GM04504 (cell line): ENCODE measurements at places on chromosomes 7 and 10.

DNA sequence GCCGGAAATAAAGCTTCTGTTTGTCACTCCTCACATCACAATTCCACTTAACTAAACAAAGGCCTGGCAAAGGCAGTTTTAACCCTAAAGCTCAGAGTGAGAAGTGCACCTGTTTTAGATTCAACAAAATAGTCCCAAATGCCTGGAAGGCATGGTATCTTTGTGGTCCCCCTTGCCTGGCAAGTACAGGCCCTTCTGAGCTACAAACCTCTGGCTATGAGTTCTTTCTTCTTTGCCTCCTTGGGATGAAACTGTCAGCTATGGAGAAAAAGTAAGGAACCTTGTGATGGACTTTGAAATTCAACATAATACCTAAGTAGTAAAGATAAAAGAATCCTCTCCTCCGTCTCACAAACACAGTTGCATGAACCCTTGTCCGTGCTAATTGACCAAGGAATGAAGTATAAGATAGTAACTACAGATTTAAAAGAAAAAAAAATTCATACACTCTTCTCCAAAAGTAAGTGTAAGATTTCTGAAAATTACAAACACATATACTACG, 244.5 kb upstream of the ETV1 start:
- DNase-seq = no peak

GRCh38 chr10:67978749-67979148, 94.3 kb downstream of the SIRT1 start:
- no peak for DNase-seq

GRCh38 chr10:80493522-80494051, 39.5 kb downstream of the TSPAN14 start:
- DNase-seq = peak; percentile 41

- no peak for DNase-seq
Measured at GRCh38 chr7:71871446-71871845, 540.7 kb downstream of the CALN1 start.

GRCh38 chr10:17076626-17077345, 52.8 kb downstream of the CUBN start:
- DNase-seq = no peak

DNA sequence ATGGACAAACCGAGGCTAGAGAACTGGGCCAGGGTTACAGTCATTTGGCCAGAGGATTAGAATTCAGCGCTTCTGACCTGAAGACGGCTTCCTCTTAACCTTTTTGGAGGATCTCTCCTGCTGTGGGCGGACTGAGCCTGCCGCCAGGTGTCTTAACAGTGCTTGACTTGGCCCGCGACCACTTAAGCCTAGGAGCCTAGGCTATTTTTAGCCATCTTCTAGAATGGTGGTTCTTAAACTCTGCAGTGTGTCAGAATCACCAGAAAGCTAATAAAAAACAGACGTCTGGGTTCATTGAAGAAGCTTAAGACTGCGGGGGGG, 722 bp downstream of the MDH2 start:
- no peak for DNase-seq

DNA sequence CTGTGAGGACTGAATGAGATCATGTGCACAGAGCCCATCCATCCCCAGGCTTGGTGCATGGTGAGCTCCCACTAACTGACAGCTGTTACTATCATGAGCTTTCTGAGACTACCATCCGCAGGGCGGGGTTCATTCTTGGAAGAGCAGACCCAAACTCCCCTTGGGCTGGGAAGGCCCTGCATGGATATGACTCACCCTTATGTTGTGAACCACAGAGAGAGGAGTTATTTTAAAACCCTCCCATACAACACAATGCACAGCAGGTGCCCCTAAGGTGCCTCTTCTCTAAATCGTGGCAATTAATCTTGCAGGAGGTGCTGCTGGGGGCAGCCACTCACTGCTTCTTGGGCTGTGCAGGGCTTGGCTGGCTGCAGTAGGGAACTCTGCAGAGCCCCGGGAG, 219.1 kb downstream of the GFRA1 start:
- DNase-seq = no peak

DNA sequence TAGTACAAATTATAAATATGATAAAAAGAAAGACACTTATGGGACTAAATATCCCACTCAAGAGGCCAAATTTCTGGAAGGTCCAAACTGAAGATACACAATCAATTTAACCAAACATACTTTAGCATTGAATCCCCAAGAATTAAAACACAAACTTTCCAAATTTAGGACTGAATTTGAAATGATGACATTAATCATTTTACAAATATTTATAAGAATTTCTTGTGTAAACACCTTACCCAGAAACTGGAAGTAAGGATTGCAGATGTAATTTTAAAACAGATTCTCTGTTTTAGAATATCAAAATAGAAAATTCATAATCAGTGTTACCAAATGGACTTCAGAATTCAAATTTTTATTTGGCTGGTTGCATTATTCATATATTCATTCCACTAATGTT, 588.2 kb upstream of the KCND2 start:
- no peak for DNase-seq

- DNase-seq = no peak
Measured at GRCh38 chr7:119256001-119256400, 1017.0 kb upstream of the KCND2 start.

DNA sequence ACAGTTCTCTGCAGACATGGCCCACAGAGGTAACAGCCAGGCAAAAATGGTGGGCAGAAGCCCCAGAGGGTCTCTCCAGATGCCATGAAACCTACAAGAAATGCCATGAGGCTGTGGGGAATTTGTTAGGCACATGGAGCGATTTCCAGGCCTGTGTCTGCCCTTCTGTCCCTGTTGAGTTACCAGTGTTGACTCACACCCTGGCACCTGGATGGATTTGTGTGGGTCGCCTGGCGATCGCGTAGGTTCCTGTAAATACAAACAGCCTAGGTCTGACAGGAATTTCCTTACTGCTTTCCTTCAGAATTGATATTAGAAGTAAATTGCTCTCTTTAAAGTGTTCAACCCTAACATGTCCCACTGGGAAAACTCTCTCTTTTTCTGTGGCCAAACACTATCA, 164.9 kb upstream of the EEPD1 start:
- no peak for DNase-seq

DNA sequence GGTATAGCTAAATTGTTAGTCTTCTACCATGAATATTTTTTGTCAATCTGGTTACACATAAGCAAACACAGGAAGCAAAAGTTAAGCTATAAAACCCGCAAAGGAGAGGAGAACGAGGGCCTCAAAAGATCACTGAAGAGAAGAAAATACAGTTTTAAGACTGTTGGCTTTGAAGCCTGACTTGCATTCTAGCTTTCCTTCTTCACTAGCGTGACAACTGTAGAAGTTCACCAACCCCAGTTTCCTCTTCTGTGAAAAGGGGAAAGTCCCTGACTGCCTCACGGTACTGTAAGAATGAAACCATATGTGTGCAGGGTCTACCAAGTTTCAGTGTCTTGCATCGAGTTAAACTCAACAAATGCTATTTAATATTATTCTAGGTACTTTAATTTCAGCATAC, 7.5 kb upstream of the LRRN3 start:
- DNase-seq = peak; percentile 44

DNA sequence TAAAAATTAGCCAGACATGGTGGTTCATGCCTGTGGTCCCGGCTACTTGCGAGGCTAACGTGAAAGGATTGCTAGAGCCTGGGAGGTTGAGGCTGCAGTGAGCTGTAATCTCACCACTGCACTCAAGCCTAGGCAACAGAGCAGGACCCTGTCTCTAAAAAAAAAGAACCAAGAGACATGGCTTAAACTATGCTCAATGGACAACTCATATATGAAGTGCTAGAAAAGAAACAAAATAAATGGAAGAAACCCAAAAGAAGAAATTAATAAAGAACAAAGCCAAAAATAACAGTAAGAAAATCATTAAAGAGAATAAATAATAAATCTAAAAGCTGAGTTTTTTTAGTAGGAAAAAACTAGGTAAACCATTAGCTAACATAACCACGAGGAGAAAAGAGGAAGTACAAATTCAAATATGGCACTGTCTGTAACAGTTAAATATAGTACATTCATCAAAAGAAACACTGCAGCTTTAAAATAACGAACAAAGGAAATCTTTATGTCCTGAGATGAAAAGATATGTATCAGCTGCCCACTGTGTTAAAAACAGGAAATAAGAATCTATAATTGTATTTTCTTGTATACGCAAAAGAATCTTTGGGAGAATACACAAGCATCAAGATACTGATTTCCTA, 48.7 kb downstream of the UPF2 start:
- no peak for DNase-seq

- DNase-seq = no peak
Measured at GRCh38 chr7:44341401-44341800, 16.0 kb upstream of the CAMK2B start.

DNA sequence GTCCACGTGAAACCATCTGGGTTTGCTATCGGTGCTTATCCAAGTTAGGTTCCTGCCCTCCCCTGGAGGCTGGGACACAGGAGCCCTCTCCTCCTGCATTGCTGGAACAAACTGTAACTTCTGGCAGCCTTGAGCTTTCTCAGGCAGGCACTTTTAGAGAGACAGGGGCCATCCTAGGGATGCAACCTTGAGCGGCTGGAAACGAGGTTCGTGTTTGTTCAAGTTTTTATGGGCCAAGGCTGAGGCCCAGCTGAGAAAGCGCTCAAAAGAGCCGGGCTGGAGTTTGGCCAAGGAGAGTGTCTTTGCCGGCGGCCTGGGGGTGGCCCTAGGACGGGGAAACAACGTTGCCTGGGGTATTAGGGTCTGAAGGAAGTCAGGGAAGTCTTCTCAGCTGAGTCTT, 5.5 kb upstream of the MMD2 start:
- no peak for DNase-seq

DNA sequence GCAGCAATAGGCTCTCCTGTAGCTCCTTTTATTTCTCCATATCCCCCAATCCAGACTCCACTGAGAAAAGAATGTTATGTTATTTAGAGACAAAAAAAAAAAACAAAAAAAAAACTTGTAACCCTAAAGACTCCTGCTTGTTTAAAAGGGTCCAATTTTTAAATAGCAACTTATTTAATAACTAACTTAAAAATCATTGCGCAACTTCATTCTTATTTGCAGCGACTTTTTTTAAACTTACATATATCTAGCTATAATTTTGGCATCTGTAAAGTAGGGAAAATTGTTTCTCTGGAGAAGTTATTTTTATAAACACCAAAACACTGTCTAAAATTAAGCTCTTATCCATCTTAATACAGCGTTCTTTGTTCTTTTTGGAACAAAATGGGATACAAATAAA, 59.0 kb upstream of the ZC3HAV1 start:
- DNase-seq = no peak

- no peak for DNase-seq
Measured at GRCh38 chr10:102230861-102231356, 4.8 kb downstream of the ELOVL3 start.

GRCh38 chr7:35694161-35694783, 663 bp downstream of the HERPUD2 start:
- no peak for DNase-seq

DNA sequence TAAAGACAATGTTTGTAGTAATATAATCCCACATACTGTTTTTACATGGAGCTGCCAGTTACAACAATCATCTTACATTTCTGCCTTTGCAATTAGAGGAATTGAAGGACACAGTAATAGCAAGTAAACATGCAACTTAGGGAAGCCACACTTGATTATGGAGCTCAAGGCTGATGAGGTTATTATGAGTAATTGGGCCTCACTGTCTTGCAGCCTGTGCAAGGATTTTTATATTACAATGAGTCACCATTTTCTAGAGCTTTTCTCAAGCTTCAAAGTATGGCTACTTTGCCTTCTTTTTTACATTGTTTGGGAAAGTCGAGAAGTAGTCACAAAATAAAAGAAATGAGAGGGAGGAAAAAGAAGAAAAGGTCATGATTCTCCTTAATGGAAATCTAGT, 226.4 kb downstream of the KIAA1217 start:
- peak; percentile 61 for DNase-seq

DNA sequence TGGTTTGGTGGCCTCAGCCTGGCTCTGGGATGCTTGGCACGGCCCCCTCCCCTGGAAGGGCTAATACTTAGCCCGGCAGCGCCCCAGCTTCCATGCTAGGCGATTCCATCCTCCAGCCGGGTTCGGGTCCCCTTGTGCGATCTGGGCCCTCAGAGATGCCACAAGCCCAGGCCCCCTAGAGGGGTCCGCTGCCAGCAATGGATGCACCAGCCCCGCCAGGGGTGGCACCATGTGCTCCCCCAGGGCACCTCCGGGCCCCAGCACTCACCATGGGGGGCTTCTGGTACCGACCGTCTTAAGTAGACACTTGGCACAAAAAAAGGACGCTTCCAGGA, 125.7 kb upstream of the KCTD7 start:
- DNase-seq = no peak

DNA sequence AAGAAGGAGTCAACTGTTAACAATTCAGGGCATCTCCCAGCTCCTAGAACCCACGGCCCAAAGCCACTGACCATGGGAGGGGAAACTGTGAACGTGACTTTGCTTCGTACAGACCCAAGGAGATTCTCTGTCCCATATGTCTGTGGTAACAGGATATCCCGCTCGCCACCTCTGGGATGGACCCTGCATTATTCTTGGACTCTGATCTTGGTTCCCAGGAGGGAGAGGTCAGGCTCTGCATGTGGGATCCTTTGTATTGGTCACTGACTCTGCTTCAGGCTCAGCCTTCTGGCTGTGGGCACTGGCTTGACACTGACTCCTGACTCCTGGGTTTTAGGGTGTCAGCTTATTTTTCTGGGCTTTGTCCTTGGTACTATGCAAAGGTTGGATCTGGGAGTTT, 13.5 kb upstream of the MBL2 start:
- no peak for DNase-seq

- DNase-seq = no peak
Measured at GRCh38 chr7:25521236-25521635, 292.9 kb upstream of the NPVF start.

GRCh38 chr10:21039721-21040120, 142.6 kb upstream of the NEBL start:
- no peak for DNase-seq

- DNase-seq = no peak
Measured at GRCh38 chr7:106417273-106417902, 132.6 kb upstream of the NAMPT start.

DNA sequence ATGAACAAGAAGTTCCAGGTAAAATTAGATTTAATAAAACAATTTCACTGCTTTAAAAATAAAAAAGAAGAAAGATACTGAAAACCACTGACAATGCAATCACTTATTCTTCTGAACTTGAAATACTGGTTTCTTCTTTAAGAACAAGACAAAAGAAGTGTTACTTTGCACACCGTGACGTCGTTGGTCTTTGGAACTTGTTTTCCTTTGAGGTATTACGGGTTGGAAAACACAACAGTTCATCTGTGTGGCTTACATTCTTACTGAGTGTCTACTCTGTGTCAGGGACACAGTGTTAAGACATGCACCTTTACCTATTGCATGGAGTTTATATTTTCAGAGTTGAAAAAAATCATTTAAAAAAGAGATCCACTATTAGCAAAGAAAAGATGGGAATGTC, 41.3 kb upstream of the UCN3 start:
- no peak for DNase-seq
